Lung (tissue), 17 donors: ENCODE measurements at places on chromosomes 1 and 21.

GRCh38 chr1:203672346-203672745 lies 45.7 kb downstream of the ATP2B4 start:
- DNase-seq: peak; percentile 95

GRCh38 chr1:116560704-116561490 lies 9.9 kb downstream of the CD58 start:
- no peak for DNase-seq

- DNase-seq: no peak
Measured at GRCh38 chr1:240516069-240516468, 95.9 kb downstream of the GREM2 start.

GRCh38 chr1:232450615-232451014 lies 179.3 kb downstream of the SIPA1L2 start:
- DNase-seq: no peak

- no peak for DNase-seq
Measured at GRCh38 chr1:147292631-147293251, 50.3 kb downstream of the CHD1L start.

GRCh38 chr1:15918962-15919715 lies 56.8 kb downstream of the ZBTB17 start:
- no peak for DNase-seq
